ENCODE measurements at places on chromosomes 12 and 14. TPM values are rescaled to one million over a fixed set of nuclear protein-coding genes. Genes with fewer than 3 reads are reported as not detected.
A peak's percentile ranks its signal among the peaks of the same experiment; 100 is the strongest.

WIF1 gene
- not detected for total RNA-seq

TM9SF1 gene
- 63.5 TPM for total RNA-seq

PLD4 gene
- total RNA-seq: not detected

SERPINA12 gene
- not detected for total RNA-seq

LPAR5 gene
- not detected for total RNA-seq

SYNE3 gene
- 4.0 TPM for total RNA-seq

DNA sequence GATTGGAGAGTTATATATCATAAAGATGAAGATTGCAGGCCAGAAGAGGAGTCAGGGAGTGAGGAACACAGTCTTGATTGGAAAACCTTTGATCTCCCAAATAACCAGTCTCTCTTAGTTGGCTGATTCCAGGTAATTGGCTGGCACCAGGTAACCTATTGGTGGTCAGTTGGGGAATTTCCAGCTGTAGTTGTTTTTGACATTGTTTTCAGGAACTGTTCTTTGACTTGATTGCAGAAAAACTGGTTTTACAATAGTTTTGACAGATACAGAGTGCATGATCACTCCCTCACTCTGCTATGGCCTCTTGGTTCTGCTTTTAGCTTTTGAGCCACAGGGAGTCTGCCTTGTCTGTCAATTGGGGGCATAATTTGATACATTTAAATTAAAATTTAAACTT lies 71.6 kb downstream of the ZNF641 start:
- DNase-seq: no peak

DNA sequence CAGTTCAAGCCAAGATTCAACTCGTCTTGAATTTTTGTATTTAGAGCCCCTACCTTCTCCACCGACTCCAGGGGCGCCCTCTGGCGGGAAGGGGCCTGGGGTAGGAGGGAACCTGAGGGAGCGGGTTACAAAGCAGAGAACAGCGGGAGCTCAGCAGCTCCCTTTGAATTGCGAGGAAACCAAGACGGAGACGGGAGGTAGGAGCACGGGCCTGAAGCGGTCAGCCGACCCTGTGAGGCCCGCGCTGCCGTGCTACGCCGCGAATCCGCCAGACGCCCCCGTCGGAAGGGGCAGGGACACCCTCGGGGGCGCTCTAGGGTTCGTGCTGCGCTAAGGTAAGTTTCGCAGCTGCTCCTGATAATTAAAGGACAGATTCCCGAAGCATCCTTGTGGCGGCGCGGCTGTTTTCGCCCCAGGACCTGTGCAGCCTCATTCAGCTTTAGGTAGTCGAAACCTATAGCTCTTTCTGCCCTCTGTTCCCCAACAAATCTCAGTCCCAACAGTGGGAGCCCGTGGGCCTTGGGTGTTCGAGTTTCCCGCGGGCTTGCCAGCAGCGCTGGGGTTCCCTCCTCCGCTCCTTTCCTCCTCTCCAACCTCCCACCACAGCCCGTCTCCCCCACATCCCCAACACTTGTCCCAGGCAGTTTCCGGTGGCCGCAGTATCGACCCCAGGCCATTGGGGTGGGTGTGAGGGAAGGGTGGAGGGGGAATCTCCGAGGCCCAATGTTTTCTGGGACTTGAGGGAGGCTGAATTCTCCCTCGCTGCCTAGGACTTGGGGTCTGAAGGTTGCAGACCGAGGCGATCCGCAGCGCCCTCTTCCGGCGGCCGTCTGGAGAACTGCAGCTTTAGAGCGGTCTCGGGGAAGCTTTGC lies 5.1 kb upstream of the NKX2-1 start:
- peak; percentile 55 for DNase-seq

- no peak for DNase-seq
Observed at GRCh38 chr12:6606331-6607131, 648 bp downstream of the CHD4 start.

DNA sequence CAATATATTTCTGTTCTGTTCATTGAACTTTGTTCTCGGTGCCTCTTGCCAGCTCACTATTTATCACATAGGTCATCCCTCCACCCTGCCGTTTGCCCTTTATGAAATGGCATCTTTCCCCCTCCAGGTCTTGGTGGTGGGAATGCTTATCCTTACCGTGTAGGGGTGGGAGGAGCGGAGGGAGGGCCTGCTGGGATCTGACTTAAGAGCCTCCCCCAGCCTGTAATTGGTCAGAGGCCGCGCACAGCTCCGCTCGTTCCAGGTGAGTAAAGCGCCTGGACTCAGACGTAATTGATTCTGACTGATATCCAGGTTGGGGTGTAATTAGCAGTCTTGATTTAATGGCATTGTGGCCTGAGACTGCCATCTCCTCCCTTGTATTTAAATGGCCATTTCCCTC lies 185.3 kb downstream of the TSPAN9 start:
- no peak for DNase-seq

DNA sequence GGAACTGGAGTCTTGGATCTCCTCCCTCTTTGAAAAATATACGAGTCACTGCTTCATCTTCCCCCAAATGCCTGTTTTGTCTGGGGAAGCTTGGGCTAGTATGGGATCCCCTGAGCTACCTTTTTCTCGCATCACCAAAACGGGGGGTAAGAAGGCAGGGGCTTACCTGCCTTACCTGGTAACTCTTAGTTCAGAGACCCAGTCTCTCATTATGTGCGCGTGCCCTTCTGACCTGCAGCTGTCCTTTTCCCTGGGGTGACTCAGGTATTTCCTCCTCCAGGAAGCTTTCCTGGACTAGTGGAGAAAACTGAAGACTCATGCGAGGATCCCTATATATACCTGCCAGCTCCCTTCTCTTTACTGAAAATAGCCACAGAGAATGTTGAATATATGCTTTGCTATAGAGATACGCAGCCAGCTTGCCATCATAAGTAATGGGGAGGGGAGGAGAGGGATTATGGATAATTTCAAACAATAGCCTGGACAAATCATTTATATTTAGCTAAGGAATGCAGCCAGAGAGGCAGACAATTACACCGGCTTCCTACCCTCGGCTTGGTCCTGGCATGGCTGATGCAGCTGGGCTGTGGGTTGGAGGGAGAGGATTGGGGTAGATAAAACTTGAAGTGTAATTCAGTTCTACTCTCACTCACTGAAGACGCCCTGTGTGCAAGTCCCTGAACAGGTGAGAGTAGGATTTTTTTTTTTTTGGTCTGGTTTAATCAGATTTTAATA lies 1.1 kb downstream of the TSPAN9 start:
- DNase-seq: no peak

DNA sequence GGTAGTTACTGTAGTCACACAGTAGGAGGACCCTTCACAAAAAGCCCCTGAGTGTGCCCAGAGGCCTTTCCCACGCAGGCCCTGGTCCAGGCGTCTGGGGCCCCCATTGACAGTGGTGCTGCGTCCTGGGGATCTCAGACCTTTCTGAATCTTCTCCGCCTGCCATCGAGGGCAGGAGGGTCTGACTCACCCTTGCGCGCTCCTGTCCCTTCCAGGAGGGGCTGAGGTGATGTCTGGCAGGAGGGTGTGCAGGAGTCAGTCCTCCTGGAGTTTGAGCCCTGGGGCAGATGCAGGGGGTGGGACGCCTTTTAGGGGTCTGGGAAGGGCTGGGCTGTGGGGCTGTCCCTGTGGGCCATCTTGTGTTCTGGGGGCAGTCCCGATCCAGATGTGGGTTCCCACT lies 386.8 kb downstream of the TMEM121 start:
- no peak for DNase-seq

DNA sequence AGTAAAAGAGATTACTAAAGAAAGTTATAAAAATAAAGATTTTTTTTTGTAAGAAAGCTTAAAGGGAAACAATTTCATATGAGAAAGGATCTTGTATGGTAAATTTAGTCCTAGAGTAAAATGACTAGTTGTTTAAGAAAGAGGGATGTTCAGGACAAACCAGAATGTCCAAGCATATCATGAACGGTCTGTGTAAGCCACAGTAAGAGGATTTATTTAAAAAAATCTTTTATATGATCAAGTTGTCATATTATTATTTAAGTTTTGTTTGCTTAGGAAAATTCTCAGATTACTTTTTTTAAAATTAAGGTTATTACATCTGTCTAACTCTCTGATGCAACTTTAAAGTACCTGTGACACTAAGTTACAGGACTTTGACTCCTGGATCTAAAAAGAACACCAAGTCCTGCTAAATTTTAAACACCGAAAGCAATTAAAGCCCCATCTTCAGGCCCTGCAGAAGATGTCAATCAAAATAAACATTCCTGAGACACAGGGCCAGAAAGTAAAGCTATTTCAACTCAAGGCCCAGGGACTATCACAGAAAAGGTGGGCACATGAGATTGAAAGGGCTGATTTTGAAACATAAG lies 17.3 kb upstream of the CCDC196 start:
- no peak for DNase-seq

- DNase-seq: no peak
Observed at GRCh38 chr14:99418242-99418641, 62.4 kb downstream of the SETD3 start.

DNA sequence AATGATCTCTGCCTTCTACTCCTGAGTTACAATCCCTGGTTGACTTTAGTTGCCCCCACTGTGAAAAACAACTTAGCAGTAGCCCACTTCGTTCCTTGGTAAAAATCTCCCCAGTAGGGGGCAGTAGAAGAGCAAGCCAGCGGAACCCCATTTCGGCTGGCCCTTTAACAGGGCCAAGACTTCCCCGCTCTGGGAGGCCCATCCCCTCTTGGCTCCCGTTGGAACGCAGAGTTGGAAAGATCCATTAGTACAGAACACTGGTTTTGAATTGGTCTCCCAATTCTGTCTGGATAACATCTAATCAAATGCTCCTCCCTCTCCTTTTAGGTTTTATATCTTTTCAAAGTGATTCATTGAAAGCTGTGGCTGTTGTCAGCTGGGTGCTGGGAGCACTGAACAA lies 1133.3 kb downstream of the BCL11B start:
- no peak for DNase-seq

DNA sequence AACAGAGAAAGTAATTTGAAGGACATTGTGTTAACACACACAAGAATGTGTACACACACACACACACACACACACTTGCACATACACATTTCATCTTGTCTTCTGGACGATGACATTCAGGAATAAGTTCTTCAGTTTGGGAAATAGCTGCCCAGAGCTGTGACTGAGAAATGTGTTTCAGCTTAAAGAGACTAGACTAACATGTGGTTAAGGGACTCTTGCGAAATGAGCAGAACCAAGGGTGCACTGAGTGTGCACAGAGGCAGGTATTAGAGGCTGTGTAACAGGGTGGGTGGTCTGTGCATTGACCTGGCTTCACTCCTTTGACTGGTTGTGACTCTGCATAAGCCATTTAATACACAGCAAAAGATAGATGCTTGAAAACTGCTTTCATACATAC lies 29.4 kb upstream of the KCNA5 start:
- no peak for DNase-seq

DNA sequence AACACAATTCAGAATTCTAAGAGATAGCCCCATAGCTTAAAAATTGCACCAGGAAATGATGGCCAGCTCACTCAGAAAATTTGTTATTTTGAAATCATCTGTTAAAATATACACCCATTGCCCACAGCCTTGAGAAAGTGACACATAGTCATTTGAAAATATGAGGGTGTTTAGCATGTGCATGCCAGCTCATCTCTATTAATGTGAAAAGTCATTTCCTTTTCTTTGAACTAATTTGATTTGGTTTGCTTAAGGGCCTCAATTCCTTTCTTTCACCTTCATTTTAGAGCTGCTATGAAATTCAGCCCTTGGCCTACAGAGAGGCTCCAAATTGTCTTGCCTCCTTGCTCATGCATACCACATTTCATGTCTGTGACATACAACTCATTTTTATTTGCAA lies 241.4 kb downstream of the PHLDA1 start:
- no peak for DNase-seq

DNA sequence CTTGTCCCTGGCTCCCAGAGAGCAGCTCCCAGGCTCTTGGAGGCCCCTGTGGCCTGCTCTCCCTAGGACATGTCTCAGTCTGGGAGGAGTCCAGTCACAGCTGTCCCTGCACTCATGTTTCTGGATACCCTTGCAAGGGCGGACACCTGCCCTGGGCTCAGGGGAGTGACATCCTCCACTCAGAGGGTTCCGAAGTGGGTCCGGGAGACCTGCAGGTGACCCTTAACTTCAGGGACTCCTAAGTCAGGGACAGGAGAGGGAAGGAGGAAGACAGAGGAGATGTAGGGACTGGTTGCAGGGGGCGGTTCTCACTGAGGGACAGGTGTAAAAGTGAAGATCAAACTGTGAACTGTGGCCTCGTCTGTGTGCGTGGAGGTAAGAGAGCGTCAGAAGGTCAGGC lies 37.6 kb downstream of the CACNA2D4 start:
- no peak for DNase-seq

GRCh38 chr12:74391283-74391682 lies 146.4 kb upstream of the ATXN7L3B start:
- DNase-seq: no peak

Measured in NCI-H460 (cell line).